ENCODE measurements at places on chromosomes 1 and 21.

DNA sequence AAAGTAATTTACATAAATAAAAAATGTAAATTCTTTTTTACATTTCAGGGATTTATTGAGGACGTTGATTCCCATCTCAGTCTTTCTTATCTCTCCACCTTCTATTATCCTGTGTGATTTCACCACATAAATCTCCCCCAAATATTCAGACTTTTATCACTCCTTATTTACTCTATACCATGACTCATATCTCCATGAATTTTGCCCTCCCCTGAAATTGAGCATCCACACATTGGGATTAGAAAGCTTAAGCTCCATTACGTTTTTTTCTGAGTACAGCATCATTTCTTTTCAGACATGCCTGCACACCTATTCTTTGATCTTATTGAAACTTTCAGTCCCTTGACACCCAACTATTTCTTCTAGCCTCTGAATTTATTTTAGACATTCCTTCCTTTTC, 111.2 kb downstream of the IFI44 start:
- no peak for DNase-seq

DNA sequence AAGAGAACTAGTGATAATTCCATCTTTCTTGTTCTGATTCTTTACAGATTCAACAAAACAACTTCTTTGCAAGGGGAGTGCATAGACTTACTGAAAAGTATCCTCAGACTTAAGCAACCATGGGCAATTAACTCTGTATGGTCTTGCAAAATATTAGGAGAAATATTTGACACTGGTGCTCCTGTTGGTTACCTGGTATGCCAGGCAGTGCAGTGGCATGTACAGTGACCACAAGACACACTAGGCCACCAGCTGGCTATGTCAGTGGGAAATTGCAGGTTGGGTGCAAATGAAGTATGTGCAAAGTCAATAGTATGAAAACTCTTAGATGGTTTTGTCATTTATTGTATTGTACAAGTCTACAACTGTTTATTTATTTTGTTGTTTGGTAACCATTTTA, 34.5 kb downstream of the EPS15 start:
- DNase-seq: no peak

- DNase-seq: no peak
Measured at GRCh38 chr1:66599899-66600737, 66.2 kb downstream of the SGIP1 start.

GRCh38 chr1:174819596-174819995, 180.2 kb upstream of the CACYBP start:
- DNase-seq: no peak

- no peak for DNase-seq
Measured at GRCh38 chr1:156319664-156320063, 18.4 kb downstream of the CCT3 start.

DNA sequence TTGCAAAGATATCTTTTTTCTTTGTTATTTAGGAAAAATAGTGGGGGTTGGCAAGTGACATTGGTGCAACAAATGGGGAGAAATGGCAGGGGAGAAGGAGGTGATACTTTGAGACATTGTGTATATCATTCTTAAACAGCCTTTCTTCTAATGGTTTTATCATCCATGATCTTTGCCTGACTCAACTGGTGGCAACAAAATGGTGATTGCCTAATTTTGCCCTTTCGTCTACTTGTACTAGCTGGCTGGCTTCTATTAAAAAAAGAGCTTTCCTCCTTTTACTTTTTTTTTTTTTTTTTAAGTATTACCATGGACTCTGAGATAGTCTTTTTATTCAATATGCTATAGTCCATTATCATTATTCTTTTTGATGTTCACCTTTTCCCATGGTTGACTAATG, 27.7 kb downstream of the DESI2 start:
- DNase-seq: no peak

DNA sequence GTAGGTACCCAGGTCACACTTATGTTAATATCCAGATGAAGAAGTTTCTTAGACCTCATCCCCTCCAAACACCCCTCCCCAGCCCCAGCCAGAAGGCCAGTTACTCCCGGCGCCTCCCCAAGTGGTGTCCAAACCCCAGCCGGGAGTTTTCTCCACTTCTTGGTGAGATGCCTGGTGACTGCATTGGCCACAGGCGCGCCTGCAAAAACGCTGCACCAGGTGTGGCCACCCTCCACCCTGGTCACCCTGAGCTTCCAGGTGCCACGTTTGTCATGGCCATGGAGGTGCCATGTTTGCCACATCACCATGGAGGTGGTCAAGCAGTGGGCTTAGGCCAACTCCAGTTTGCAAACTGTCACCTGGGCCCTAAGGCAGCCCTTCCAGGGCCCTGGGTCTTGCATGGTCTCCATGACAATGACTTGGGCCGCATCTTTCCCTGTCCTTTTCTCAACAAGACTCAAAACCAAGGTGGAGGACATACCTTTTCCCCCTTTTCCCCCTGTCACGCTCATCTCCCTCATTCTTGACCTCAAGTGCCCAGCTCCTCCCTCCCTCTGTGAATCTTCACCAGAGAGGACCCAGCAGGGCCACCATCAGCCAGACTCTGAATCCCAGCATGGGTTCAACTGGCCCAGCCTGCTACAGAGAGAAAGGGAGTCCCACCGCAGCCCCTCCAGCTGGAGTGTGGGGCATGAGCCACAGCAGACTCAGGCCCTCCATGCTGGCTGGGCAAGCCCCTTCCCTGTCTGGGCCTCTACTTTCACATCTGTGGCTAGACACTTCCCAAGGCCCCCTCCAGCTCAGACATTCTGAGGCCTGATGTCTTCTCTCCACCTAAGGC, 125.9 kb upstream of the ZBTB40 start:
- DNase-seq: no peak

GRCh38 chr1:72284084-72284347, 1.7 kb upstream of the NEGR1 start:
- DNase-seq: no peak

- no peak for DNase-seq
Measured at GRCh38 chr1:226475142-226475511, 67.2 kb upstream of the PARP1 start.

DNA sequence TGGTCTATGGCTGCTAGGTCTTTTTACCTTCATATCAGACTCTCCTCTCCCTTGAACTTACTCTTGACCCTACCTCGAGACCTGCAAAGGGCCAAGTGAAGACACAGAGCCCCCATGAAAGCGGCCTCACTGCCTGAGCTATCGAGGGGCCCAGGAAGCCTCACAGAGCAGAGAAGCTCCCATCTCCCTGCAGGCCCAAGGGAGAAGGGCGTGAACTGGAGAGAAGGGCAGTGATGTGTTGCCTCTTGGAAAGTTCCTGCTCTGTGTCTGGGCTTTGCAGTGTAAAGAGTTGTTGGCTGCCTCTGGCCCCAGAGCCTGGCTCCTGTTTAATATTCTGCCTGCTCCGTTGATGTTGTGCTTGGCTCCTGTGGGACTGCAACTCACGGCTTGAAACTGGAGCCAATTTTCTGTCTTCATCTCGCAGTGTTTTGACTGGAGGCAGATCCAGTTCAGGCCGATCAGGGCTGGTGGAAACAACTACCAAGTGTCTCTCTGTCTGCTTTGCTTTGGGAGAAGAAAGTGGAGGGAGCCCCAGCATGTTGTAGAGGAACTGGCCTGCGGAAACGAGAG, 4.3 kb downstream of the SERTAD4 start:
- DNase-seq: no peak

DNA sequence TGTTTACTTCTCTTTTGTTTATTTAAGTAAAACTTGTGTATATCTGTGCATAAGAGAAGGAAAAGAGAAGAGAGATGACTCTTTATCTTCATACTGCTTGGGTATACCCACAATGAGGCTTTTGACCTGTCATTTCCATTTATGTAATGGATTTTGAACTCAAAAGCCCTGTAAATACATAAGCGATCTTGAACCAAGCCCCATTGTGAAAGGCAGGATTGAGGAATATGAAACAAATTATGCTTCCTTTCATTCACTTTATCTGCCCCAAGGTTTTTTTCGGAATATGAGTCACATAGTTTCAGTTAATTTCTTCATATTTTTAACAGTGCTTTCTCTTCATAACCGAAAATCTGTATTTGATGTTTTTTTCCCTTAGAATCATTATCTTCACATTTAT, 21.4 kb downstream of the CNST start:
- no peak for DNase-seq

- DNase-seq: no peak
Measured at GRCh38 chr1:179754041-179754624, 11.0 kb downstream of the FAM163A start.

GRCh38 chr21:33968080-33968994, 52.7 kb upstream of the ATP5PO start:
- no peak for DNase-seq

GRCh38 chr1:92481599-92481925, 5.2 kb downstream of the GFI1 start:
- no peak for DNase-seq

DNA sequence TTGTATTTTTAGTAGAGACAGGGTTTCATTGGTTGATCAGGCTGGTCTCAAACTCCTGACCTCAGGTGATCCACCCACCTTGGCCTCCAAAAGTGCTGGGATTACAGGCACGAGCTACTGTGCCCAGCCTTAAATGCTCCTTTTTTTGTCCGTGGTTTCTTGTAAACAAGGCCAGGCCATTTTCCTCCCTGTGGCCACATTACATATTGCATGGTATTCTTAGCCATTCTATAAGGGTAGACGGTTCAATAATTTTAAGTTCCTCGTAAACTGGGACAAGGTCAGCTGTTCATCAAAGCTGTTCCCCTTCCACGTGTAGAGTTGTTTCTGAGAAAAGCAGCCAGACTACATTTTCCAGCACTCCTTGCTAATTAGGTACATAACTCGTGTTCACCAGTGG, 10.3 kb upstream of the LUZP1 start:
- no peak for DNase-seq

DNA sequence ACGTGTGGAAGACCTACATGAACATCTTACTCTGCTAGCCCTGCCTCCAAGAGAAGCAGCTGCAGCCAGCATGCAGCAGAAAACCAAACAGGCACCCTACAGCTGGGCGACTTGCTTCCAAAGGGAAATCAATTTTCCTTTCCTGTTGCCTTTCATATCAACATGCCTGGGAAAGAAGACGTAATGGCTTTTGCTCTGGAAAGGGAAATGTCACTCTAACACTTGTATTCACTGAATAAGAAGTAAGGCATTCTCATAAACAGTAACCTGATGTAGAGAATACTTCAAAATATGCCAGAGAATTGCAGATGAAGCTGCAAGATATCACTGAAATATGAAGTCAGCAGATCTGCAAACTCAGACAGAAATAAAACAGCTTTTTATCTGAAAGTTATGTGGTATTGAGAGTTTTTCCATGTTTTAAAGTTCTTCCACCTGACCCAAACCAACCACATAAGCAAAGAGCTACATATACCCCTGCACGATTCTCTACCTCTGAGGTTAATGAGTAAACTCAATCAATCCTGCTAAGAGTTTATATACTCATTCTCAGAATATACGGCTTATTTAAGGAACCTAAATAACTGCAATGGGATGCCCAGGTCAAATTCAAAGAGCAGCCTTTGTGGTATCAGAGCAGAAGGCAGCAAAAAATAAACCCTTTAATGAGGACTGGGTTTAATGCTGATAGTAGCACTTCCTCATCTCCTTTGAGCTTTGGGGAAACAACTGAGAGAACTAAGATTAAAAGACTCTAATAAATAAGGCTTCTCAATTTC, 150.9 kb downstream of the RERE start:
- DNase-seq: no peak

GRCh38 chr1:95371666-95372282, 137.8 kb downstream of the RWDD3 start:
- no peak for DNase-seq

- no peak for DNase-seq
Measured at GRCh38 chr1:25443030-25443699, 12.5 kb downstream of the MACO1 start.

GRCh38 chr21:30924146-30924700, 42.8 kb upstream of the KRTAP11-1 start:
- no peak for DNase-seq

- DNase-seq: no peak
Measured at GRCh38 chr21:42393443-42393950, 2.4 kb downstream of the TMPRSS3 start.

DNA sequence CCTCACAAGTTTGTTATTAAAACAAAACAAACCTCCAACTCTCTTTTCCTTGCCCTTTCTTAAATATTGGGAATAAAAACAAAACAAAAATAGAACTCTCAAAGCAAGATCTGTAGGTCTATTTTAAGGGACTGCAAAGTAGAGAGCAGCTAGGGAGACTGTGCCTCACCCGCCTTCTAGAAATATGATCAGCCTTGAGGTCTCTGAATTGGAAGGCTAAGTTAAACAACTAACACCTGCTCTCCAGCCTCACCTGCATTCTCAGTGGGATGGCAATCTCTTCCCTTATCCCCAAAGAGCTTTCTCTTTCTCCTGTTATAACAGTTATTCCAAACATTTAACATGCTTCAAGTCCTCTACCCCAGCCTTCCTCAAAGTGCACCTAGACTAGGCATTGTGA, 75.5 kb upstream of the TNR start:
- DNase-seq: no peak

DNA sequence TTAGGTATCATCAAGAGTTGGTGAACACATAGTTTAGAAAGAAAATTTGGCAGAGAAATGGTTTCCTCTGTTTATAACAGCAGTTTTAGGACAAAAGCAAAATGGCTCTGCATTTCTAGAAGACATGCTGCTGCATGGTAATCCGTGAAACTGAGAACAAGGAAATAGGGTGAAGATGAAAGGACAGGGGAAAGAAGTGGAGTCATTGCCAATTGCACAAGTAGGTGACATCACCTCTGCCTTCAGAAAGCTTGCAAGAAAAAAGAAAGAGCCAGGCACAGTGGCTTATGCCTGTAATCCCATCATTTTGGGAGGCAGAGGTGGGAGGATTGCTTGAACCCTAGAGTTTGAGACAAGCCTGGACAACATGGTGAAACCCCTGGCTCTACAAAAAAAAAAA, 217.6 kb downstream of the LMX1A start:
- no peak for DNase-seq

GRCh38 chr1:165365341-165365740, 8.8 kb upstream of the LMX1A start:
- DNase-seq: no peak

DNA sequence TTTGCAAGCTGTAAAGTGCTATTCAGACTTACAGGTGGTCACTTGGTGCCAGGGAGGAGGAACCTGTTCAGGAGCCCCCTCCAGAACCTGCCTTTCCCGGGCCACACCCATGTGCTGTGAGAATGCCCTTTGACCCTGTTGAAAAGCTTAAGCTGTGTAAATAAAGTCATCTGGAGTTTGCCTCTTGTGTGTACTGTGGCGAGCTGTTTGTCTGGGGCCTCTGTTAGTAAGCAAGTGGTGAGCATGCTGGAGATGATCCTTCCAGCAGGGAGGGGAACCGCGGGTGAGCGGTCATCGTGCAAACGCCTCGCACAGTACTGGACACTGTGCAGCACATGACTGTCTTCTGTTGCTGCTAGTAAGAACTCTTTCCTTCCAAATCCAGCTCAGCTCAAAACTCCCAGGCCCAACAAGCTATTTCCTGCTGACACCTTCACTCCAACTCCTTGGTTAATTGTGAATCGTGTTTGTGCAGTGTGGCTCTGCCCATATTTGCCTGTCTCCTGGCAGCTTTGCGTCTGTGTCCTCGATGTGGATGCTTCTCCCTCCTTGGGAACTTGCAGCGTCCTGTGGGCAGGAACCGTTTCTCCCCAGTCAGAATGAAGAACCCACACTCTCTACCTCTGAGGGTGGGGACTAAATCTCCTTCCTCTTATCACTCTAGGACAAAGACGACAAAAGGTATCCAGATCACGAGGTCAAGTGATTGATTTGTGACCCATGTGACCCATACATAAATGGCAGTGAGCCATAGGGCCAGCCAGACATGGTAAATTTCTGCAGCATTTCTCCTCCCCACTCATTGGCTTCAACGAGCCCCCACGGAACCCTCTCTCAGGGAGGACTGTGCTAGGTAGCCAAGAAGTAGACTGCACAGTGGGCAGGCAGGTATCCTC, 13.9 kb upstream of the BTG2 start:
- no peak for DNase-seq

Measured in activated CD8-positive, alpha-beta memory T cell treated with anti-CD3 and anti-CD28 coated beads for 1 hour (primary cell).